Stimulated activated CD4-positive, alpha-beta T cell treated with anti-CD3 and anti-CD28 coated beads, TNF-alpha, amount 100 ng/mL, for 48 hours (primary cell): ENCODE measurements at places on chromosomes 12 and 14.

- no peak for DNase-seq
Measured at GRCh38 chr14:100761481-100761880, 34.8 kb downstream of the DLK1 start.

GRCh38 chr12:131729254-131729955, 18.5 kb downstream of the SFSWAP start:
- DNase-seq = no peak

- DNase-seq = no peak
Measured at GRCh38 chr12:15996254-15996653, 85.1 kb downstream of the DERA start.

- no peak for DNase-seq
Measured at GRCh38 chr14:29348504-29348903, 579.1 kb downstream of the PRKD1 start.

GRCh38 chr12:131608740-131609690, 101.9 kb upstream of the SFSWAP start:
- no peak for DNase-seq

GRCh38 chr12:47350062-47350408, 270.3 kb upstream of the AMIGO2 start:
- DNase-seq = no peak

DNA sequence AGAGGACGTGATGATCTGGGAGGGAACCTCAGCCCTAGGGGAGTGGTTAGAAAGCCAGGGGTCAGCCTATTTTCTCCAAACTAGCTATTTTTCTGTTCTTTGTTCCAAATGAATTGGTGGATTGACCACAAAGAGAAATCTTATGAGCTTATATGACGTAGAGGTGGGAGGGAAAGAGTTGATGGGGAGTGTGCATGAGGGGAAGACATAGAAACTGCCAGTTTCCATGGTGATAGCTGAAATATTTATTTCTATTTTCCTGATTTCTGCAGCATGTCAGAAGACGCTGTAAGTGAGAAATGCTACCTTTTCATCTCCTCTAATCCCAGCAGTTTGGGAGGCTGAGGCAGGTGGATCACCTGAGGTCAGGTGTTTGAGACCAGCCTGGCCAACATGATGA, 51.4 kb upstream of the CISTR start:
- no peak for DNase-seq

GRCh38 chr14:74211945-74212580, 27.2 kb upstream of the VSX2 start:
- DNase-seq = no peak

DNA sequence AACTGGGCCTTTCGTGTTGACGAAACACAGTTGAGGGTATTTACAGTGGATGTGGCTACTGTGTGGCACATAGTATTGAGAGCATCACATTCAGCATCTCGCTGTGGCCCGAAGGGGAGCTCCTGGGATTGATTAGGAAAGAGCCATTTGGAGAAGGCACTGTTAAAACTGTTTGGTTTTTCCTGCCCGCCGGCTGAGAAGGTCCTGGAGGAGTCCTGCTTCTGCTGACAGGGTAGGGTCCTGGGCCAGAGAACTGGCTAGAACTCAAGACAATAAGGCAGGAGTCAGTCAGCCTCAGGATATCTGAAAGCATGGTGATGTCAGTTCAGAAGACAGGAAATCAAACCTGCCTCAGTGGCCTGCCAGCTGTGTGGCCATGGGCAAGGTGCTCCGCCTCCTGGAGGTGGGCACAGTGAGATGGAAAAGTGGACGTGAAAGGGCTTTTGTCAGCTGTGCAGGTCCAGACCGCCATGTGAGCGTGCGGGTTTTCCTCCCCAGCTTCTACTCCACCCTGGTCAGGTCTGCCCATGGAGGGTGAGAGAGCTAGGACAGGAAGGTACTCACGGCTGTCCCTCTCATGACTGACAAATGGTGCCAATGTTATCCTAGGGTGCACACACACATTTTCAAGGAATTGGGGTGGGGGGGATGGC, 92.3 kb downstream of the NTF3 start:
- DNase-seq = no peak

- DNase-seq = no peak
Measured at GRCh38 chr12:2563709-2564108, 231.1 kb upstream of the FKBP4 start.

DNA sequence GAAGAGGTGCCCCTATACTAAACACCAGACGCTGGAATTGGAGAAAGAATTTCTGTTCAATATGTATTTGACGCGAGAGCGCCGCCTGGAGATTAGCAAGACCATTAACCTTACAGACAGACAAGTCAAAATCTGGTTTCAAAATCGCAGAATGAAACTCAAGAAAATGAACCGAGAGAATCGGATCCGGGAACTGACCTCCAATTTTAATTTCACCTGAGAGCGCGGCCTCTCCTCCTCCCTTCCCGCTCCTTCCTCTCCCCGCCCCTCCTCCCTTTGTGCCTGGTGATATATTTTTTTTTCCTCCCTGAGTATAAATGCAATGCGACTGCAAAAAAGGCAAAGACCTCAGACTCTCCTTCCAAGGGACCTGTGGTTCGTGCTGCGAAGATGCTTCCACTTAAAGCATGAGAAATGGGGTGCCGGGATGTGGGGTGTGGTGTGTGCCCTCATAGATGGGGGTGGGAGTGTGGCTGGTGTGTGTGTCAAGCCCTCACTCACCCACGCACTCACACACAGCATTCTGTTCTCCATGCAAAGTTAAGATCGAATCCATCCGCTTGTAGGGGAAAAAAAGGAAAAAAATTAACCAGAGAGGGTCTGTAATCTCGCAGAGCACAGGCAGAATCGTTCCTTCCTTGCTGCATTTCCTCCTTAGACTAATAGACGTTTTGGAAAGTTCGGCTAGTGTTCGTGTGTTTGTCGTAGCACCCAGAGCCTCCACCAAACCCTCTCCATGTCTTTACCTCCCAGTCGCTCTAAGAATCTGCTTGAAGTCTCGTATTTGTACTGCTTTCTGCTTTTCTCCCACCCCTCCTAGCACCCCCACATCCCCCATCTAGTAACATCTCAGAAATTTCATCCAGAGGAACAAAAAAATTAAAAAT, 4.5 kb downstream of the HOXC10 start:
- DNase-seq = no peak

GRCh38 chr12:51922762-51923505, 15.6 kb downstream of the ACVRL1 start:
- no peak for DNase-seq

DNA sequence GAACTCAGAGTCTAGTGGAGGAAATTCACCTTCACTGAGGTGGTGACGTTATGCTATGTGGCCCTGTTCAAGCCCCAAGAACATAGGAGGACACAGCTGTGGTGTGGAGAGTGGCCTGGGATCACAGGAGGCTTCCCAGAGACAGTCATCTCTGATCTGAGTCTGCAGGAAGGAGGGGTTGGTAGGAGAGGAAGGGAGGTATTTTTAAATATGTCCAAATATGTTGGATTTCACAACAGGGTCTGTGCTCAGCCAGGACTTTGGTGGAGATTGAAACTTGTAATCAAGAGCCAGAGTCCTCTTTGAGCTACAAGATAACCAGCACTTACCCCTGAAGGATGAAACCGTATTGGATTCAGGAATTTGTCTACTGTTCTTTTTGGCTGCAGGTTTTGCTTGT, 26.4 kb upstream of the MED13L start:
- no peak for DNase-seq

DNA sequence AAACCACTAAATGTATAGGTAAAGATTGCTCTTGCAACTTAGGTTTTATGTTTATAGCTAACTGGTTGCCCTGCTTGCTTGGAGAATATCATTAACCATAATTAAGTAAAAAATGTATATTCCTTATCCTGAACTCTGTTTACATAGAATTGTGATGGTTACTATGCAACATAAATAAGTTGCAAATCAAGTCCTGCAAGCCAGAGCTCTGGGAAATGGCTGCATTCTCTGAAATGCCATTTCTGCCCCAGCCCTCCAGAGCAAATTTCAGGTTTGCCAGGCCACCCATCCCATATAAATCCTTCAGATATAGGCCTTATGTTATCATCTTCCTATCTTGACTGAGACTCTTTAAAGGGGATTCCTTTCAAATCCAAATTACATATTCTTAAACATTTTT, 118.4 kb upstream of the MYF6 start:
- DNase-seq = no peak

- DNase-seq = no peak
Measured at GRCh38 chr14:94303111-94303510, 10.0 kb upstream of the SERPINA10 start.

- no peak for DNase-seq
Measured at GRCh38 chr14:68466491-68466977, 326.3 kb downstream of the ZFP36L1 start.

- no peak for DNase-seq
Measured at GRCh38 chr12:29044799-29045198, 104.3 kb upstream of the FAR2 start.

GRCh38 chr14:103641161-103641560, 12.2 kb downstream of the KLC1 start:
- no peak for DNase-seq

DNA sequence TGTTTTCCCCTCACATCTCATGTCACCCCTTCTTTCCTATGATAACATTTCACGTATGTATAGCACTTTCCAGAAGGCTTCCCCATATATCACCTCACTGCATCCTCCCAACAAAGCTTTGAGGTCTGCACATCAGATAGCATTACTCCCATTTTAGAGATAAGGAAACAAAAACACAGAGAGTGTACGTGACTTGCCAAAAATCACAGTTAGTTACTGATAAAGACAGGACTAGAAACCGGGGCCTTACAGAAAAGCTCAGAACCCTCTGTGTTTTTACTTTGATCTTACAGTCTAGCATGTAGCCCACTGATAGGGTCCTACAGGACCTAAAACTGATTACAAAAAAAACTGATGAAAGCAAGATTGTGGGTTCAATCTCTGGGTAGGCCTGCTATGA, 202.9 kb upstream of the CDKN3 start:
- DNase-seq = no peak
